ENCODE measurements at places on chromosomes 11 and 22.

DNA sequence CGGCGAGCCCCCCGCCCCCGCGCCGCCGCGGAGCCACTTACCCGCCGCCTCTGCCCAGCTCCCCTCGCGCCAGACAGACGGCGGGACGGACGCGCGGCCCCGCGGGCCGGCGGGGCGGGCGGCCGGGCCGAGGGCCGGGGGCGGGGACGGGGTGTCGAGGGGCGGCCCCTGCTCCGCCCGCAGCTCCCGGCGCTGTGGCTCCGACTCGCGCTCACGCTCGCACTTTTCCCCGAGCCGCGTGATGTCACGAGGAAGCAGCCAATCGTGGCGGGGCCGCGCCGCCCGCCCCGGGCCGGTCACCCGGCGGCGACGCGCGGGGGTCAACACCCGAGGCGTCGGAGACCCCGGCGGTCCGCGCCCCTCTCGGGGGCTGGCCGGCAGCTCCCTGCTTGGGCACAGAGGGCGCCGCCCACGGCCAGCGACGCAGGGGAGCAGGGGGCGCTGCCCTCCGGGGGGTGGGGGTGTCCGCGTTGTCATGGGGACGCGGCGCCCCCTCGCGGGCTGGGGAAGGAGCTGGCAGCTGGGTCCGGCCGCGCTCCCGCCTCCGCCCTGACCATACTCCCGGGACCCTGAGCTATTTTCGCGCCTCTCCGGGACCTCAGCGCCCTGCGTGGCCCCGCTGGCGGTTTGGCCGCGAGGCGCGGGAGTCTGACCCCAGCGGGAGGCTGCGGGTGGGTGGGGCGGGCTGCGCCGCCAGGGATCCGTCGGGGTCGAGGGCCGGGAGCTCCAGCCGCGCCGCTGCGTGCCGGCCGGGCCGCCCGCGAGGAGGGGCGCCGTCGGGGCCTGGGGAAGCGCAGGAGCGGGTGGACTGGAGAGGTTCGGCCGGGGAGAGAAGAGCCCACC is at the start of gene CHRM4:
CHRM4 (minus strand) TSS at position 199 of the 843 bp plus-strand sequence. CDS start 5,219 bp downstream, outside the sequence.
- DNase-seq: no peak

DNA sequence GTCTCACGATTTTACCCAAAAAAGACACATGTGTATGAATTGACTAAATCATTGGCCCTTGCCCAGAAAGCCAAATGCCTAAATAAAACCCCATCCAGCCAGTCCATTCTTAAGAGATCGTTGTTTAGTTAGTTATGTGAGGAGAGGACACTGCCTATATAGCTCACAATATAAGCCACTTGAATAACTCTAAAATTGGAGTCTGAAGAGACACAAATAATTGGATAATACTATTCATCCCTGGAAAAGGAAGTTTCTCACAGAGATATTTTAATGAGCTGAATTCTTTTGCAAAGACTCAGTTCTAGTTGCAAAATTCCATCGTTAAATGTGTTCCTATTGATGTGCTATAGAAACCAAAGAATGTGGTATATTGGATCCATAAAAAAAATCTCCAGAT is 176.7 kb downstream of the SOX6 start:
- DNase-seq: no peak

GRCh38 chr11:43732225-43732624 is 51.7 kb downstream of the HSD17B12 start:
- DNase-seq: no peak

DNA sequence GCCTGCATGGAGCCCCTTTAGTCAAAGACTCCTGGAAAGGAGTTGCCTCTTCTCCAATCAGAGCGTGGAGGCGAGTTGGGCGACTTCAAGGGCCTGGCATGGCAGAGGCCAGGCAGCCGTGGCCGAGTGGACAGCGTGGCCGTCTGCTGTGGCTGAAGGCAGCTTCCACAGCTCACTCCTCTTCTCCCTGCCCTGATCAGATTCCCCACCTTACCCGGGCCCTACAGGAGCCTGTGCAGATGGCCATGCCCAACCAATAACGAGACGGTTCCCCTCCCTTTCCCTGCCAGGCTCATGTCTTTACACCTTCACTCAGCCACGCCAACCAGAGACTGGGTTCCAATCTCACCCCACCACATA is 20.0 kb upstream of the SLC22A12 start:
- DNase-seq: no peak

DNA sequence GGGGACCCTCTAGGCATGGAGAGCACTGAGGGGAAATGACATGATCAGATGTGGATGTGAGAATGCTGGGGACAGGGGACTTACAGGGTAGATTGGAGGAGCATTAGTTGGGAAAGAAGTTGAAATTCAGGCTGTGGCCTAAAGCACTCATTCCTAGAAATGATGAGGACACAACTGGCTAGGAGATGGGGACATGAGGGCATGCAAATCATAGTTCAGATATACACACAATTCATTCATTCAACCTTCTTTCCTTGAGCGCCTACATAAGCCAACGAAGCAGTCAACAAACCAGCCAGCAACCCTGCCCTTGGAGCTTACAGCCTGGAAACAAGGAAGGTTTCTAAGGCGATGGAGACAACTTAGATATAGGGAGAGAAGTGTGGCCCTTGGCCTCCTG is 14.2 kb downstream of the CSF2RB start:
- DNase-seq: no peak

DNA sequence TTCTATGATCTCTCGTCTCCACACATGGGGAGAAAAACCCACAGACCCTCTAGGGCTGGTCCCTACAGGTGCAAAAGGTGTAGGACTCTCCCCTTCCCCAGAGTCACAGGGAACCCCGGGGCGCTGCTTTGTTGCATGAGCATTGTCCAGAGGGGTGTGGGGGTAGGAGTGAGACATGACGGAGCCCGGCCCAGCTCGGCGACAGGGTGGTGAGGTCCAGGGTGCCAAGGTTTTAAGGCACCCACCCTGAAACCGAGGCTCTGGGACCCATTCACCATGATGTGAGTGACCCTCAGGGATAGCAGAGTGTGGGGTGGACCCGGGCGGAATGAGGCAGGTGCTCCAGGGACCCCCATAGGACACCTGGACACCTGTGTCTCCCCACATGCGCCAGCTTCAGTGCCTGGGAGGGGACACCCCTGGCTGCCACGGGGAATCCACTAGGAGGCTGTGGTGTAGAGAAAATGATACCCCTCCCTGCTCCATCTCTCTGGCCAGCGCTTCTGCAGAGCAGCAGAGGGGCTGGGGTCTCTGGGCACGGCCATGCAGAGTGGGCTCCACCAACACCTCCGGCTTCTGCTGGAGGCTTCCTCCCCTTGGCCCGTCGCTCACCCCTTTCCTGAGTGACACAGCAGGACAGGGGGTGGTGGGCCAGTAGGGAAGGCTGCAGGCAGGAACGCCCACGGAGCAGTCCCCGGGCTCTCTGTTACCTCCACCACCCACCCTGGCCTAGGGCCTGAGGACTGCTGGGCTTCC is 15.2 kb downstream of the KRTAP5-5 start:
- DNase-seq: no peak

DNA sequence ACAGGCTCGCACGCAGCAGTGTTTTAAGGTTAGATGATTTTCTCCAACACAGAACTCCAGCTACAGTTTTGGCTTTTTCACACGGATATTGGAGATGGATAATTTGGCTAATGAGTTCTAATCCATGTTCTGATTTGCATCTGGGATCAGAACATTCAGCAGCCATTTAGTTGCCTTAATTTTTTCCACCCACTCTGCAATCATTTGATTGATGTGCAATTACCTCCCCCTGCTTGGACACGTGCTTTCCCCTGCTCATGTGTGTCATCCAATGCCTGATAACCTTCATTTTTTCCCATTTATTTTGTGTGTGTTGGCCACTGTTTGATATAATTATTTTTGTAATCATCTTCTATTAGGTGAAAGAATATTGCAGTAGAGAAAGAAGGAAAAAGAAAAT is 257.8 kb downstream of the ST3GAL4 start:
- no peak for DNase-seq

- no peak for DNase-seq
These were observed 9.6 kb downstream of the PTS start for GRCh38 chr11:112235750-112236390.
